Activated naive CD4-positive, alpha-beta T cell treated with Interleukin-2 at 50 U/mL for 16 hours (primary cell): ENCODE measurements at places on chromosomes 11 and 22.

GRCh38 chr11:126334659-126335462 is 20.6 kb upstream of the ST3GAL4 start:
- DNase-seq: no peak

DNA sequence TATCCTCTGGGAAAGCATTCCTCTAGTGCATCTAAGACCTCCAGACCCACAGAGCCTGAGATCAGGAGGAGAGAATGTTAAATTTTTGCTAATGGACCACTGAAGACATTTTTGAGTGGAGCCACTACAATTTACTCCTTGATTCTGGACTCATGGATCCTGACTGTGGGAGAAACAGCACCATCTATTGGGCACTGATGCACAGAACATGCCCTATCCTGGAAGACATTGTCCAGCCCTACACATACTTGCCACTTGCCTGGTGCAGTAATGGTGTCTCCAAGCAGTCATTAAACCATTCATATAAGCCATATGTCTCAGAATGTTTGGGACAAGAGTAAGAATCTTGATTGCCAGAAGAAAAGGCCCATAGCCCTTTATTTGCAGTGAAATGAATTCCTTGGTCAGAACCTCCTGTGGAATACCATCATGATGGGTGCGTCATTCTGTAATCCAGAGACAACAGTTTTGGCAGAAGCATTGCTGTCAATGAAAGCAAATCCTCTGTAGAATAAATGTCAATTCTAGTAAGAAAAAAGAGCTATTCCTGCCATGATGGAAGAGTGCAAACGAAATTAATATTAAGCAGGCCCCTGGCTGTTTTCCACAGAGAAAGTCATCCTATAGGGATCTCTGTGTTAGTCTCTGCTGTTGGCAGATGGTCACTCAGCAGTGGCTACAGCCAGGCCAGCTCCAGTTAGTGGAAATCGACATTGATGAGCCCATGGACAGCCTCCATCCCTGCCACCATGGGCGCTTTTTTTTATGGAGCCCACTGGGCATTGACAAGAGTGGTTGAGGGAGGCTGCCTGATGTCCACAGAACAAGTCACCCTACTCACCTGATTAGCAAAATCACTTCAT is 43.5 kb downstream of the GGTLC2 start:
- peak; percentile 18 for DNase-seq

GRCh38 chr11:117071344-117071787 is 26.9 kb downstream of the SIK3 start:
- no peak for DNase-seq

GRCh38 chr11:42138454-42138853 is 679.0 kb upstream of the LRRC4C start:
- no peak for DNase-seq

DNA sequence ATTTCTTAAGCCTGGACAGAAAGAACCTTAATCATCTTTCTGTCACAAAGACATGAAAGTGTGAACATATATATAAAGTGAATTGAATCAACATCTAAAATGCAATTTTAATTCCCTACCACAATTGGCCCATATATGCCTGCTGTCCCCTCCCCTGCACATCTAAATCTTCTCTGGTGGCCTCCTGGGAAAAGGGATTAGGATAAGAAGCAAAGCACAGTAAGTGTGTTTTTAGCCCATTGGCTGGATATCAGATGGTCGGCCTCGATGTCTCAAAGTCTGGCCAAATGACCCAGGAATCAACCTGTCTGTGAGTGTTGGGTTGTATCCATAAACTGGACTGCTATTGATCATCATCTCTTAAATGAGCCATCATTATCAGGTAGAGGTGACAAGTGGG is 5.8 kb downstream of the MMP3 start:
- no peak for DNase-seq

- peak; percentile 22 for DNase-seq
These were observed 5.0 kb upstream of the LIMK2 start for GRCh38 chr22:31206896-31207687.

GRCh38 chr22:43269646-43270045 is 73.5 kb downstream of the SCUBE1 start:
- DNase-seq: no peak

GRCh38 chr22:25668437-25668836 is 73.6 kb upstream of the MYO18B start:
- no peak for DNase-seq

- DNase-seq: no peak
These were observed 483.6 kb downstream of the MN1 start for GRCh38 chr22:27317971-27318428.

DNA sequence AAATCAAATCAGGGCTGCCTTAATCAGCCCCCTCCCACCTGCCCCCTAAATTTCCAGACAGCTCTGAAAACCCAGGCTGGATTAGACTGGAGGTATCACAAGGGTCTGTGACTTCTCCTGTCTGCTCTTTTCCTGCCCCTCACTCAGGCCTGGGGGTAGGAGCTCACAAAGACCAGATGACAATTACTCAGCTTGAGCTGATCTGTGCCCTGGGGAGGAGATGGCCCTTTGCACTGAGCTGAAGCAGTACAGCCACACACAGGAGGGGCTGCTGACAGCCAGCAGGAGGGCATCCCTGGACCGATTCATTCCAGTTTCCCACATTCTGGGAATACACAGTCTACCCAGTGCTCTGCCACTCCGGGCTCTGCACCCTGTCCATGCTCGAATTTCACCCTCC is 4.2 kb downstream of the ABCC8 start:
- DNase-seq: no peak

DNA sequence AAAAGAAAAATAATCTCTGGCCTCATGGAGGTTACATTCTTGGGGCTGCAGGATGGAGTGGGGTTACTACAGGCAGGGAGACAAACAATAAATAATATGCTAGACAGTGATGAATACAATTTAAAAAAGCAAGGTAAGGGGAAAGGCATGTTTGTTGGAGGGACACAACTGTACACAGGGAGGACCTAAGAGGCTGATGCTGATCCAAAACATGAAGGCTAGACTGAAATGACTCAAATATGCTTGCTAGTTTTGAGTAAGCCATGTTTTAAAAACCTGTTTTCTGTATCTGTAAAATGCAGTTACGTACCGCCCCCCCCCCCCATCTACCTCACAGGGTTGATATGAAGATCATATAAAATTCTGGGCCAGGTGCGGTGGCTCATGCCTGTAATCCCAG is 44.0 kb downstream of the EIF4ENIF1 start:
- no peak for DNase-seq

DNA sequence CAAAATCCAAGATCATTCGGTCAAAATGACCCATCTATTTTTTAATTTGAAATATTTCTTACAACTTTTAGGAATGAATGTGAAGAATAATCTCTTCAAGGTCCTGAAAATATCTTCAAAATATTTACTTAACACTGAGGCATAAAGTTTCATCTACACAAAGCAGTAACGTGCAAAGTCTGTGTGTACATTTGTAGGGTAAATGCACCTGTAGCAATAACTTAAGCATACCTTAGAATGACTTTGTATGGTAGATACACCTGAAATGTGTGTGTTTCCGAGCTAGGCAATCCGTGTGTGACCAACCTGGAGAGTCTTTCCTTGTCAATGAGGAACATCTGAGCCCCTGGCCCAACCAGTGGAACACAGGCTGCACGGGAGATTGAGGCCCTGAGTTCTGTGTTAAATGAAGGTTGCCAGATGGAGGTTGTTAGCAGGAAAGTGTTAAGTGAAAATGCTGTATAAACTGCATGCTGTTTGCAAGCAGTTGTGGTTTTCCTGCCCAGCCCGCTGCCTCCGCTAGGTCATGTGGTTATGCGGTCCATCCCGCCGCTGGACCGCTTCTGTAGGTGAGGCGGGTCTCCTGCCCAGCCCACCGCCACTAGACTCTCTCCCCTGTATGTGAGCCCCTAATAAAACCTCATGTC is 7.6 kb upstream of the CTR9 start:
- DNase-seq: peak; percentile 29

DNA sequence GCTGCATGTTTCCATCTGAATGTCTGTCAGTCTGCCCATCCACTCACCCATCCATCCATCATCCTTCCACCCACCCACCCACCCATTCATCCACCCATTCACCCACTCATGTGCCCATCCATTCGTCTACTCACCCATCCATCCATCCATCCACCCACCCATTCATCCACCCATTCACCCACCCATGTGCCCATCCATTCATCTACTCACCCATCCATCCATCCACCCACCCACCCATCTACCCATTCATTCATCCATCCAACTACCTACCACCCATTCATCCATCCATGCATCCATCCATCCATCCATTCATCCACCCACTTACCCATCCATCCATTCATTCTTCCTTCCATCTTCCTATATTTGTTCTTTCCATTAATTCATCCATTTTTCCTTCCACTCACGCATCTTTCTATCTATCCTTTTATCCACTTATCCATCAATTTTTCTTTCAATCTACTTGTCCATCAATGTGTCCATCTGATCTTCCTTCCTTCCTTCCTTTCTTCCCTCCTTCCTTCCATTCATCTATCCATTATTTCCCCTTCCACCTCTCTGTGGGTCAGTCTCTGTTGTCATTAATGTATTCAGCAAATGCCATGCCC is 8.0 kb downstream of the CRYBB3 start:
- DNase-seq: no peak

DNA sequence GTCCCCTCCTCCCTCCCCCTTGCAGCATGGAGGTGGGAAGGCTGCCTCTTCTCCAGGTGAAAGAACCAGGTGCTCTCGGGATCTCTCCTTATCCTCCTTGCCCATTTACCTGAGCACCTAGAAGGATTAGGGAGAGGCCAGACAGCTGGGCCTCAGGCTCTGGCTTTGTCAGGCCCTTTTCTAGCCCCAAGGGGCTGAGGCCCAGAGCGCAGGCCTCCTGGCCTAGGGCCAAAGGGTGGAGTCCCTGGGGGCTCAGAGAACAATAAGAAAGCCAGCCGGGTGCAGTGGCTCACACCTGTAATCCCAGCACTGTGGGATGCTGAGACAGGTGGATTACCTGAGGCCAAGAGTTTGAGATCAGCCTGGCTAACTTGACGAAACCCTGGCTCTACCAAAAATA is 5.4 kb upstream of the TTLL1 start:
- DNase-seq: no peak

GRCh38 chr11:61345170-61345610 is 12.2 kb downstream of the TKFC start:
- DNase-seq: no peak

DNA sequence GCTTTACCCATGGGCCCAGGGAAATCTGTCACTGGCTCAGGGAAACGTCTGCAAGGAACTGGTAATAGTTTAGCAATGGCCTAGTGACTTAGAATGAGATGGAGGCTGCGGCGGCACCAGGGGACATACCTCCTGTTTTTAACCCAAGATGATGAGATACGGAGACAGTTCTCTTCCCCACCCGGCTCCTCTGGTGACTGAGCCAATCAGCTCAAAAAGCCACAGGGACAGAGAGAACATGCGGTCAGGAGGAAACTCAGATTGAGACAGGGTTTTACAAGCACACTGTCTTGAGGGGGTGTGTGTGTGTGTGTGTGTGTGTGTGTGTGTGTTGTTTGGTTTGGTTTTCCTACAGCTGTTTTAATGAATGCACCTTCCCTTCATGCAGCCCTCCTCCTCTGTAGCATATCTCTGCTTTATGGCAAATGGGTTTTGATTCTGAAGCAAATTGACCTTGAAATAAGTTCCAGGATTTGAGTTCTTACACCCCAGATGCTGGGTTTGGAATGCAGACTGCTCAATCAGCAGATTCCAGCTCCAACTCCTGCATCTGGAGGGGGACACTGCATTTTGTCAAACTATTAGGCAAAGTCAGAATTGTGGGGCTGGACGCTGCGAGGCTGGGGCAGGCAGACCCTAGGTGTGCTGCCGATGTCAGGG is 246.2 kb downstream of the NTM start:
- no peak for DNase-seq

DNA sequence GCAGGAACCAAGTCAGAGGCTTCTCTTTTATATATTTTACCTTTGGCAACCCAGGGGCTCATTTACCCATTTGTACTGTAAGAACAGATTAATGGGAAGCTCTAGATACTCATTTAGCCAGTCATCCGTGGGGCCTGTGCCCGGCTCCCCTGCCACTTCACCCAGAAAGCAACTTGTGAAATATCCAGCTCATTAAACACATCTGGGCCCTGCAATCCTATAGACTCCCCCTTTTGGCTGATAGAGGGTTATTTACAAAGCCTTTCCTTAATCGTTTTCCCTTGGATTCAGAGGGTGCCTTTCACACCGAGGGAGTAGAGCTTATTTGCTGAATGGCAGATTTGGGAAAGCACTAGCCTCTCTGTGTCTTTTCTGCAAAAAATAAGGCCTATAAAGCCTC is 118.7 kb upstream of the SORL1-AS1 start:
- DNase-seq: no peak

DNA sequence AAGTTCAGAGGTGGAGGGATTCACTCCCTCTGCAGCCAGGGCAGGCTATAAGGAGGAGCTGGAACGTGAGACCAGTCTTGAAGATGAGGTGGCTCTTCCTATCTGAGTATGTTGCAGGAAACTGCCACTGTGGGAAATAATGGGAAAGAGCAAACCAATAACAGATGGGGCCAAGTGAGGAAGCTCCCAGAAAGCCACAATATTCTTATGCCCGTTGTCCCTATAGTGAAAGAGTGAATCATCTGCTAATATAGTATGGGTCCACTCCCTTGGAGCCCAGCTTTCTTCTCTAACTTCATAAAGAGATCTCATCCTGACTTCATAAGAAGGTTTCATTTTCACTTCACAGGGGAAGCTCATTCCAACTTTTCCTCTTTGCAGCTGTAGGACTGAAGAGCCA is 206.4 kb downstream of the BLID start:
- DNase-seq: no peak

DNA sequence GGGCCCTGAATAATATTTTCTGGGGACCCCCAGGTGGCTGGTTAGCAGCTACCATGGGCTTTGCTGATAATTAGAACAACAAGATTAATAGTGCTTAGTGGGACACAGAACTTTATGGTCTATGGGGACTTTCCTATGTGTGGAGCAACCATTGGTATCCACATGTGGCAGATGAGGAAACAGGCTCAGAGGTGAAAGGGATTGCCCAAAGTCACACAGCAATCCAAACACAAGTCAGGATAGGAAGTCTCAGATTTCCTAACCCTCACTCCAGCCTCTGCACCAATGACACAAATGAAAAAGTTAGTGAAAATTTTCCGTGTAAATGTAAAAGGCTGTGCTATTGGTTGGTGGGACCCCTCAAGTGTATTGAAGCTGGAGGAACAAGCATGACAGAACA is 15.3 kb upstream of the SLCO2B1 start:
- DNase-seq: no peak

DNA sequence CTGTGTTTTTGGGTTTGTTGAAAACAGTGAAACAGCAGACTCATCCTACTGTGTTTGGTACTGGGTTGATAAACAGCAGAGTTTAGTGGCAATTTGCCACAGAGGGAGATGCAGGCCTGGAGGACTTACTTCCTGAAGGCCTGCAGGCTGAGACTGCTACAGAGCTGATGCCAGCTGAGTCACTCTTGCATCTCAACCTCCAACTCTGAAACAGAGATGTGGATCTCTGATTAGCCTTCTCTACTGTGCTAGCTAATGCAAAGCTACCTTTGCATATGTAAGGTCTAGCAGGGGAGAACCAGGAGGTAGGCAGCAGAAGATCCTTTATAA is 14.3 kb downstream of the ATP5MG start:
- no peak for DNase-seq
